ENCODE measurements at places on chromosomes 2 and 18. TPM values are rescaled to one million over a fixed set of nuclear protein-coding genes. Genes with fewer than 3 reads are reported as not detected.

RBM45 gene
- 5.2 TPM for total RNA-seq

DNA sequence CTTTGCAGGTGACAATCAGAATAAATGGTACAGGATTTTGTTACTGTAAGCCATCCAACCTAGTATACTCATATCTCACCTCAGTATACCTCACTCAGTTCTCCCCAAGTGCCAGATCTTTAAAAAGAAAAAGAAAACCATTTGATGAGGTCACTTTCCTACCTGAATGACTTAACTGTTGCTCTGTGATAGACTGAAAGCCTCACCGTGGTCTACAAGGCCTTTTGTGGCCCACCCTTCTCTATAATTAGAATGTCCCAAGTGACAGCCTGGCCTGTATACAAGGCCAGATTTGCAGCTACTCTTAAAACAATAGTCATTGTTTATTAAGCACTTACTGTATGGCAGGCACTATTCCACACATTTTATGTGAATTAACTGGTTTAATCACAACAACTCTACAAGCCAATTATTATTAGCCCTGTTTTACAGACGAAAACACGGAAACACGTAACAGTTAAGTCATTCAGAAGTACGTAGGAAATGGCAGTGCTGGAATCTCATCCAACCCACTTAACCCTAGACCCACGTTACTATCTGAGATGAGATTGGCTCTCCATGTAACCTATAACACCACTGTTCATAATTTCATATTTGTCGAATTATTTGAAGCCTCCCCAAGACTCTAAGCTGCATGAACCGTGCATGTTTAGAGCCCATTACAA lies 28.3 kb downstream of the PKP4 start:
- DNase-seq, result no peak

GRCh38 chr2:72180351-72180750 lies 32.7 kb upstream of the CYP26B1 start:
- DNase-seq, result no peak

LTBP1 gene
- 124 TPM for total RNA-seq

GRCh38 chr18:79185648-79186047 lies 116.5 kb downstream of the ATP9B start:
- no peak for DNase-seq

- no peak for DNase-seq
Observed at GRCh38 chr2:176976736-176977685, 235.6 kb upstream of the HNRNPA3 start.

NYAP2 gene
- 0.05 TPM for total RNA-seq

ZNG1B gene
- 28.6 TPM for total RNA-seq

DNA sequence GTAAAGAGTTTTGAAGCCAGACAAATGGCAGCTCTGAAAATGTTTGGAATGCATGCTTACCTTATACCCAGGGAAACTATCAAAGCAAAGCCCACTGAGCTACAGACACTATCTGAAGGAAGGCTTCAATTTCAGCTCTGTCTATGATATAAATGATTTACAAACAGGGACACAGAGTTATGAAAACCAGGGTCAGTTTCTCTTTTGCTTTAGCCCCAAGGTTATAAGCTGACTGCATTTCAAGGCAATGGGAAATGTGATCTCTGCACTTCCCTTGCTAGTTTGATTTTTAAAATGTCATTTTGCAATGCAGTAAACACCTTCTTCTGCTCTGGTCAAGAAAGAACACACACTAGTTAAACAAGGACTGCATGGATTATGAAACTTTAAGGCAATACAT lies 65.2 kb upstream of the CCDC195 start:
- no peak for DNase-seq

DNA sequence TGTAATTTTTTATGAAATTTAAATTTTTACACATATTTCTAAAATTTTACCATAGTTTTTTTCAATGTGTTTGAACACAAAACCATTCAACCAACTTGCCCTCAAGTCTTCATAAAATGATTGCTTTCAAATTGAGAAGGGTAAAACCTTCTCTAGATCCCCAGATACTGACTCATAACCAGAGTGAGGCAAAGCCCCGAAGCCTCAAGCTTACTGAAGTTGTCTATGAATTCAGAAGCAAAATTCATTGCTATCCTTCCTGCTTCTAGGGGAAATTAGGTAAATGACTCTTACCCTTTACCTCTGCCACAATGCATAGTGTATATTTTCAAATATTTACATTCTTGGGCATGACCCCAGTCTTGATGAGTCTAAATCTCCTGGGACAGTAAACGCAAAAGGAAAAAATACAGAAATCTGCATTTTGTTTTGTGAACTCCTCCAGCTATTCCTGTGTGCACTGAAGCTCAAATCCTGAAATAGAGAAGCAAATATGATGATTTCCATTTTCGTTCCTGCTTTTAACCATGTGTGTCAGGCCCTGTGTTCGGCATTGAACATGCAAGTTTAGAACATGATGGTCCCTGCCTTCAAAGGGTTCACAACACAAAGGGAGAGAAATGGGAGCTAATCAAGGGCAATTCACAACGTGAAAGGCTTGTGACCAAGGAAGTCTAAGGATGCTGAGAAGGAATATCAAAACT lies 246.3 kb downstream of the SUCLG1 start:
- DNase-seq, result no peak

GRCh38 chr2:203400805-203401585 lies 72.8 kb downstream of the ABI2 start:
- DNase-seq, result no peak

- DNase-seq, result peak; percentile 81
Observed at GRCh38 chr2:66305718-66306117, 129.2 kb upstream of the MEIS1 start.

- DNase-seq, result no peak
Observed at GRCh38 chr18:33097126-33097525, 324.3 kb upstream of the KLHL14 start.

DNA sequence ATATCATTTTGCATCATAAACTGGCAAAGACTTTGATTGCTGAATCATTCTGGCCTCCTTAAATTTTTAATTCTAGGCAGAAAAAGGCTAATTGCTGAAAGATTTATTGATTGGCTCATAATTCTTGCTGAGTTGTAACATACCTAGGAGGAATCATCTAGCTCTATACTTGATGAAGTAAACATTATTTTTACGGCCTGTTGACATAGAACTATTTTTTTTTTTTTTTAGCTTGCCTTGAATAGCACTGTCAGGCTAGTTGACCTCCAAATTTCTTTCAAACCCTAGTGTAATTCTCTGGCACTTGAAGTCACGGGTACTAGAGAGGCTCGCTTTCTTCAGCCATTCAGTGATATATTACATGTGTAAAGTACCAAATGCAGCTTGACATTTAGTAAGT lies 2.8 kb downstream of the SERPINB12 start:
- DNase-seq, result no peak

TMEM37 gene
- 1.5 TPM for total RNA-seq

ACMSD gene
- not detected for total RNA-seq

- DNase-seq, result no peak
Observed at GRCh38 chr2:163185160-163185559, 346.6 kb upstream of the KCNH7 start.
